T-helper 2 cell (primary cell): ENCODE measurements at places on chromosomes 4 and X.

DNA sequence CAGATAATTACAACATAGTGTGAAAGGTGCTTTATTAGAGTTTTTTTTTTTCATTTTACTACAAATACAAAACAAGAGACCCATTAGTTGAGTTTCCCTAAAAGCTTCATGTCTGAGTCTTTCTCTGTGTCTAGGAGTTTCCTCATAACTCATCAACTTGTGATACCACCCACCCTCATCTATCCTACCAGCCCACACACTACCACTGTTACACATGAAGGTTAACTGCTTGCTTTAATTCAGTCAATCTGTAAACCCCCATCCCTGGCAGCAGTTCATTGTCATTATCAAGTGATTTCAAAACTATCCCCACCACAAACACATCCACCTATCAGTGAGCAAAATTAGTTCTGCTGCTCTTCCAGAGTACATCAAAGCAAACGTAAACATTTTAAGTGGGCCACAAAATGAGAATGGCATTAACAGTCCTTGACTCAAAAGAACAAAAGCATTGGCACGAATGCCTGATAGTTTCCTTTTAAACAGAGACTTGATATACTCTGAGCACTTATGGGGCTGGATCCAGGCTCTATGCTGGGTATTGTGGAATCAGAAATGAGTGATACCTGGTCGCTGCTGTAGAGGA lies 331.6 kb upstream of the FAM241A start:
- no peak for DNase-seq

DNA sequence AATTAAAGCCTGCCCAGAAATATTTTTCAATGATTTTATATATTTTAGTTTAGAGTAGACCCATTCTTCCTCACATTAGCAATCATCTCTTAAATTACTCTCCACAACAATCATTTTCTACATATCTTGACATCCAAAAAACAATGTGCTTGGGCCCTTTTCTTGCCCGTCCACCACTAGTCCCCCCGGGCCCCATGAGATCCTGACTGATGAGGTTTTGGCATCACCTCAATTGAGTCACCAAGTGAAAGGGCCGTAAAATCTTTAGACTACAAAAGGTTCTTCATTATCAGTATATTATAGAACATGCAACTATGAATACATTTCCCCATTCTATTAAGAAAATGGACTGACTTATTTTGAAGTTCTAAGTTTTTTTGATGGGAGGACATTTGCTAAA lies 4.0 kb upstream of the CDKL2 start:
- DNase-seq, result no peak

GRCh38 chr4:97994765-97995465 lies 148.4 kb downstream of the STPG2 start:
- no peak for DNase-seq

GRCh38 chr4:70713453-70714078 lies 8.2 kb upstream of the RUFY3 start:
- DNase-seq, result no peak
